ENCODE measurements at places on chromosomes 16 and 17. TPM values are rescaled to one million over a fixed set of nuclear protein-coding genes. Genes with fewer than 3 reads are reported as not detected.

GRCh38 chr17:182050-182751 lies 751 bp upstream of the DOC2B start:
- peak; percentile 63 for DNase-seq

GRCh38 chr16:67545665-67546024 lies 16.7 kb upstream of the CTCF start:
- DNase-seq = no peak

GRCh38 chr17:57366558-57367351 lies 110.4 kb downstream of the MSI2 start:
- DNase-seq = no peak

DNA sequence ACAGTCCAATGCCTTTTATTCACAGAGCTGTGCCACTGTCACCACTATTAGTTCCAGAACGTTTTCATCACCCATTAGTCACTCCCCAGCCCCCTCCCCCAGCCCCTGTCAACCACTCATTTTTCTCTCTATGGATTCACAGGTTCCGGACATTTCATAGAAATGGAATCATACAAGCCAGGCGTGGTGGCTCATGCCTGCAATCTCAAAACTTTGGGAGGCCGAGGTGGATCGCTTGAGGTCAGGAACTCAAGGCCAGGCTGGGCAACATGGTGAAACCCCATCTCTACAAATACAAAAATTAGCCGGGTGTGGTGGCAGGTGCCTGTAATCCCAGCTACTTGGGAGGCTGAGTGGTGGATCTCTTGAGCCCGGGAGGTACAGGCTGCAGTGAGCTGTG lies 759 bp upstream of the PAM16 start:
- no peak for DNase-seq

DNA sequence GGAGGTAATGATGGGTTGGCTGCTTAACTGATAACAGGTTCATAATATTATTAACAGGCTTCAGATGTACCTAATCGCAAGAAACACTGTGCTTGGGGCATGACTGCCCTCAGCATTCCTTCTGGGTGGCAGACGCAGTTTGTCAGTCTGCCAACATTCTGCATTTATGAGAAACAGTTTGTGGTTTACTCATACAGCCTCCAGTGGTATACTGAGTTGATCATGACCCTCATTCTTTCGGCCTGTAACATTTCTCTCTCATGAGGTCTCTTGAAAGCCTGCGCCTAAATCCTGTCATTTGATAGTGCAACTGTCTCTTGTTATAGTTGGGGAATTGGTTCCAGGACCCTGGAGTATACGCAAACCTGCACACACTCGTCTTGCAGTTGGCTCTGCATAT lies 4.9 kb upstream of the RUSF1 start:
- no peak for DNase-seq

TBC1D3H gene
- total RNA-seq = not detected

DNA sequence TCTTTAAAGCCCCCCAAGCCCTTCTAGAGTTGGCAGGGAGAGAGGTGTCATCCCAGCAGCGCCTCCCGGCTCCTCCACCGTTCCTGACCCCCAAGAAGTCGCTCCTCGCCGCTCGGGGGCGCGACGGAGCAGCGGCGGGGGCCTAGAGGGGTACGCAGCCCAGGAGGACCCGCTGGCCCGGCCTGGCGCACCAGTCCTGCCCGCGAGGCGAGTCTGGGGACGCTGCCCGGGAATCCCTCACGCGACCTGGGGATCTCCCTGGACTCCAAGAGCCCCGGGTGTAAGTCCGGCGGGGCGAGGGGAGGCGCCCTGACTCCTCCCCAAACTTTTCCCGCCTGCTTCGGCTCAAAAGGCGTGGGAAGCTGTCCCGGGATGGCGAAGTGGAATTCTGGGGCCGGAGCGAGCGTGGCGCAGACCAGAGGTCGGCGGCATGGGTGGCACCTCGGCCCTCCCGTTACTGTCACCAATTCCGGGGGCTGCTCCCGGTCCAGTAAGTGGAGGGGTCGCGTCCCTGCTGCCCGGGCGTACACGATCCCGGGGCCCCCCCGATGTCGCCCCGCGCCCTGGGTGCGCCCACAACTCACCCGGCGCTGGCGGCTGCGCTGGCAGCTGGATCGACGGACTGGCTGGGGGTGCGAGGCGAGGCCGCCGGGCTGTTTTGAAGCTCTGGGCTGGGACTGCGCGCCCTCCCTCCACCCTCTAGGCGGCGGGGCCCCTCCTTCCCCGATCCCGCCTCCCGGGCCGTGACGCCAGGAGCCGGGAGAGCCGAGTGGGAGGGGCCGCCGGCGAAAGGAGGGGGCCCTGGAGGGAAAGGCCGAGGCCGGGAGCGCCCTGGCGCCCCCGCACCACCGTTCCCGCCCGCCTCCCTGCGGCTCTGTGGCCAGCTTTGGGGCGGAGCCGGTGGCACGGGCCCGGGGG lies at the start of gene EMP2:
Gene EMP2 (minus strand): TSS at position 634 of the 918 bp plus-strand sequence. CDS start 32,981 bp downstream, outside the sequence.
- peak; percentile 84 for DNase-seq

DNA sequence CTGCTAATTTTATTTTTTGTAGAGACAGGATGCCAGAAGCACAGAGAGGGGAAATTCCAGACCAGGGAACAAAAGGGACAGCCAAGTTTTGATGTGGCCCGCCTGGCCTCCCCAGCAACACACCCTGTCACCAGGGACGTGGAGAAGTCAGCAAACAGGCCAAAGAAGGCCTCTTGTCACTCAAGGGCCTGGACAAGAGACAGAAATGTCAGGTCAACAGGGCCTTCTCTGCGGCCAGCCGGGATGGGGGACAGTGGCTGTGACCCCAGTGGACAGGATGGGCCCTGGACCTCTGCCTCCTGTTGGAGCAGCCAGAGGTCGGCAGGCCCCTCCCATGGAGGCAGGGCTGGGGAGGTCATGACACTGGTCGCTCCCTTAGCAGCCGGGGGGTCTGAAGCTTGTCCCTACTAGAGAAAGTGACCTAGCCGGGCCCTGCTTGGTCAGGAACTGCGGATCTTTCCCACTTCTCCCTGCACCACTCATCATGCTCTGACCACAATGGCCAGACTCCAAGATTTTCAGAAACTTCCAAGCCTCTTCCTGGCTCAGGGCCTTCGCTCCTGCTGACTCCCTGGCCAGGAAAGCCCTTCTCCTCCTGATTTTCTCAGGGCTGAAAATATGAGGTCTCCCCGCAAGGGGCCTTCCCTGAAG lies 9.2 kb upstream of the TVP23A start:
- DNase-seq = peak; percentile 44

DNA sequence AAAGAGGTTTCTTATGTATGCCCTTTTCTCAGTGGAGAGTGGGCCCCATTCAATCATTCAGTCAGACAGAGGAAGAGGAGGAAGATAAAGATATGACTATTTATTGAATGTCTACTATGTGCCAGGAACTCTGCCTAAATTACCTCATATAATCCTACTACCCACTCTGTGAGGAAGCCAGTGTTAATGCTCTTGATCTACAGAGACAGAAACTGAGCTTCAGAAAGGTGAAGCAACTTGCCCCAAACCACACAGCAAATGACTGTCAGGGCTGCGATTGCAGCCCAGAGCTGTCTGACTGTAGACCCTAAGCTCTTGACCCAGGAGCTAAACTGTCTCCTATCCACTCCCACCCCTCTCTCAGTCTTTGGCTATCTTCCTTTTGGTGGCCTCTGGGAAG lies 8.4 kb downstream of the SRCIN1 start:
- DNase-seq = no peak

GRCh38 chr16:22327446-22327775 lies 30.2 kb downstream of the POLR3E start:
- DNase-seq = no peak

SLC12A3 gene
- total RNA-seq = 5.4 TPM

DNA sequence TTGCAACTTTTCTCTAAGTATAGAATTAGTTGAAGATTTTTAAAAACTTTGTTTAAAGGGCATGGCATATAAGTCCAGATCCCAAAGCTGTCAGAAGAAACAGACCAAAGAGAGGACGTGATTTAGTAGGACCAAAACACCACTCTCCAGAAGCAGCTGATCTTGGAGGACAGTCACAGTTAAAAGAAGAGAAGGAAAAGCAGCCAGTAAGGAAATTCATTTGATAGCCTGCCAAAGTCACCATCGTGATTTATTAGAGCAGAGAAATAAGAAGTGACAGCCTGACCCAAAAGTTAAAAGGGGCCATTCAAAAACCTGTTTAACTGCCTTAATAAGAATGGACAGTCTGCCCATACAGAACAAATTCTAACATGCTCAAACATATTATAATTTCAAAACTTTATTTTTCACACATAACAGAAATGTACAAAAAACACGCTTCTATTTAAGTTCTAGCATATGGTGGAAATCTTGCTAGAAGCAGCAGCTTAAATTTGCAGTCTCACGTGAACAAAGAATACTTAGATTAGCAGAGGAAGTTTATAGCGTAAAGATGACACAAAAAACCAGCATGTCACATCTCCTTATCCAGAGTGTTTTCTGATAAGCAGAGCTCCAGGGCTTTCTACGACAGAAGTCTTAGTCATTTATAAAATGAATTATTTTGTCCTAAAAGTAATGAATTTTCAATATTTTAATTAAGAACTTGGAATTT lies 37.2 kb downstream of the TXNDC11 start:
- no peak for DNase-seq

DNA sequence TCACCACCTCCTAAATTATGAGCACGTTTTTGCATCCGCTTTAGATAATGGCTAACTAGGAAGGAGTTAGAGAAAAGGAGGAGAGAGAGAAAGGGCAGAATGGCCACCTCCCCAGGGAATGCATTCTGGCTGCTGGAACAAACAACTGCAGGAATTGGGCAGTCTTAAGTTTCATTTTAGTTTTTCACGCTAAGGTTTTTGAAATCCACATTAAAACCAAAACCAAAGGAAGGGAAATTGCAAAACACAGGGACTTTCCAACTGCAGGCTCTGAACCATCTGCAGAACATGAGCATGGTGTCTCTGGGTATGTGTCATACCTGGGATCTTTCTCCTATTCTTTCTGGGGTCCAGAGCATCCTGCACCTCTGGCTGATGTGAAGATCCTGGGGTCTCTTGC lies 12.1 kb upstream of the CCL8 start:
- DNase-seq = no peak

CUEDC1 gene
- total RNA-seq = 52.3 TPM

TLCD3B gene
- not detected for total RNA-seq

- DNase-seq = no peak
Measured at GRCh38 chr17:76048025-76048605, 21.0 kb upstream of the EVPL start.

Data from kidney (tissue), 22 donors.